ENCODE measurements at places on chromosomes 16 and 17.
A peak's percentile ranks its signal among the peaks of the same experiment; 100 is the strongest.

GRCh38 chr16:84800158-84800978, 19.4 kb upstream of the CRISPLD2 start:
- no peak for DNase-seq

DNA sequence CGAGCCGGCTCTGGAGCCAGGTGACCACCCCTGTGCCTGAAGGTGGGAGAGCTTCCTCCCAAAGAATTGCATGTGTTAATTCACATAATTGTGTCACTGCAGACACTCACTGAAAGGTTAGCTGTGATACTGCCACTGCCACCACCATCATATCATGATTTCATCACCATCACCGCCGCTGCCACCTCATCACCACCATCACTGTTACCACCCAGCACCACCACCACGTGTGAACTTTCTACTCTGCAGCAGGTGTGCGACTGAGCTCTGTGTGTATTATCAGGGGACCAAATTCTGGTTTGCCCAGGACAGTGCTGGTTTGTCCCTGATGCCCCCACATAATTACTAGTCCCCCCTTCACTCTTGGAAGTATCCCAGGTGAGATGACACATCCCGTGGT, 15.2 kb downstream of the BCAR1 start:
- DNase-seq = no peak

DNA sequence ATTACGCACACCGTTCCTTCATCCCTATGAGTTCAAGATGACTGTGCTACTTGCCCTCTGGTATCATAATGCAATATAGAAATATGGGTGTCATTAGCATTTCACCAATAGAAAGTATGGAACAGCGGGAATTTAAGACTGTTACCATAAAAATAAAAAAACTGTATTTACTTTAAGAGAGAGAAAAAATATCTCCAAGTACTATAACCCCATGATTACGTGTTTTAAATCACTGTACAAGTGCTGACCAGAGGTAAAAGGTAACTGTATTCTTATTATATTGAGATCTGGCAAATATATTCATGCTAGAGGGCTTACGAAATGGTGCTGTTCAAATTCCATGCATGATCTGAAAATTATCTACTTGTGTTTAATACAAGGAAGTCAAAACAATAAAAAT, 5.2 kb downstream of the SDR42E1 start:
- no peak for DNase-seq

- no peak for DNase-seq
Observed at GRCh38 chr16:68508641-68509240, 30.4 kb upstream of the ZFP90 start.

GRCh38 chr16:77171745-77172635, 19.0 kb upstream of the MON1B start:
- DNase-seq = peak; percentile 65

GRCh38 chr17:65533852-65534457, 27.5 kb downstream of the AXIN2 start:
- DNase-seq = no peak

DNA sequence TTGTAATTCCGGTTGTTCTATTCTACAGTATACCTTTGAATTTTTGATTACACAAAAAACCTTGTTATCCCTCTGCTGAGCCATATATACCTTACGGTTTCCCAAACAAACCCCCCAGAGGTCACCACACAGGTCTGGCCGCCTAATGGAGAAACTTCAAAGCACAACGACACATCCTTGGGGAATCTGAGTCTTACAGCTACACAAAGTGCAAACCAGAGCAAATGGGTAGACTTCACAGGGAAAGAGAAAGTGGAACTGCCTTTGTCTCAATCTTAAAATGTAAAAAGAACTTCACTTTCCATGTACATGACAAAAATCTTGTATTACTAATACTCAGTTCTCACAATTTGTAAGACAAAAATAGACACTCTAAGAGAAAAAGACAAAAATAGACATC, 2.7 kb downstream of the FBXO31 start:
- DNase-seq = no peak

DNA sequence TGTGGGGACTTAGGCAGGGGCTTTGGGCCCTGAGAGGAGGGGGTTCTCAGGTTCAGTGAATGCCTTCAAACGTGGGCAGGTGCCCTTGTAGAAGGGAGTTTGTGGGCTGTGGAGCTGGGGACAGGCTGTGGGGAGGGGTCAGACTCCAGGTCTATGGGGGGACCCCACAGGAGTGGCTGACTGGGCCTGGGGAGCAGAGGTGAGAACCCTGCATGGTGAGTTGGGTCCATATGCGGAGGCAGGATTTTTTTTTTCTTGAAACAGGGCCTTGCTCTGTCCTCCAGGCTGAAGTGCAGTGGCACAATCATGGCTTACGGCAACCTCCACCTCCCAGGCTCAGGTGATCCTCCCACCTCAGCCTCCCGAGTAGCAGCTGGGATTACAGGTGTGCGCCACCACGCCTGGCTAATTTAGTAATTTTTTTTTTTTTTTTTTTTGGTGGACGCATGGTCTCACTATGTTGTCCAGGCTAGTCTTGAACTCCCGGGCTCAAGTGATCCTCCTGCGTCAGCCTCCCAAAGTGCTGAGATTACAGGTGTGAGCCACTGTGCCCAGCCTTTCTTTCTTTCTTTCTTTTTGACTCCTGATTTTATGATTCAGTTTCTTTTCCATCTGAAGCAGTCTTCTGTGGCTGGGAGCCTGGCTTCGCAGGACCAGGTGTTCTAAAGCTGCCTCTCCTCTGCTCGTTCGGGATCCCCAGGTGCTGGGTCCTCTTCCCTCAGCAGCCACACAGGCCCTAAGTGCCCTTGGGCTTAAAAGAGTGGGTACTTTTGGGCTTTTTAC, 19.0 kb upstream of the ADCY7 start:
- no peak for DNase-seq
